ENCODE measurements at places on chromosomes 1 and 21.

- no peak for DNase-seq
Observed at GRCh38 chr1:240148333-240148732, 56.6 kb downstream of the FMN2 start.

GRCh38 chr1:62316135-62316534 lies 3.1 kb downstream of the KANK4 start:
- no peak for DNase-seq

DNA sequence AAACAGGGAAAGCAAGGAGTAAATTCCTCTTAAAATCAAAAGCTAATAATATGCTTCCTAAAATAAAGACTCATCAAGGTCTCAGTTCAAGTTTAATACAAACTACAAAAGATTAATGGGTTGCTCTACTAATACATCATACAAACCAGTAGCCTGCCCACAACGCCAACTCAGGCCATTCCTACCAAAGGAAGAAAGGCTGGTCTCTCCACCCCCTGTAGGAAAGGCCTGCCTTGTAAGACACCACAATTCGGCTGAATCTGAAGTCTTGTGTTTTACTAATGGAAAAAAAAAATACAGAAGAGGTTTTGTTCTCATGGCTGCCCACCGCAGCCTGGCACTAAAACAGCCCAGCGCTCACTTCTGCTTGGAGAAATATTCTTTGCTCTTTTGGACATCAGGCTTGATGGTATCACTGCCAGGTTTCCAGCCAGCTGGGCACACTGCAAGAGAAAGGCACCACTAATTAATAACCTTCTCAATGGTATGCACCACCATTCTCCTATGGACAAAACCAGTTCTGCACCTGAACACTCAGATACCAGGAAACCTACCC lies 10.6 kb downstream of the PRDX1 start:
- no peak for DNase-seq

DNA sequence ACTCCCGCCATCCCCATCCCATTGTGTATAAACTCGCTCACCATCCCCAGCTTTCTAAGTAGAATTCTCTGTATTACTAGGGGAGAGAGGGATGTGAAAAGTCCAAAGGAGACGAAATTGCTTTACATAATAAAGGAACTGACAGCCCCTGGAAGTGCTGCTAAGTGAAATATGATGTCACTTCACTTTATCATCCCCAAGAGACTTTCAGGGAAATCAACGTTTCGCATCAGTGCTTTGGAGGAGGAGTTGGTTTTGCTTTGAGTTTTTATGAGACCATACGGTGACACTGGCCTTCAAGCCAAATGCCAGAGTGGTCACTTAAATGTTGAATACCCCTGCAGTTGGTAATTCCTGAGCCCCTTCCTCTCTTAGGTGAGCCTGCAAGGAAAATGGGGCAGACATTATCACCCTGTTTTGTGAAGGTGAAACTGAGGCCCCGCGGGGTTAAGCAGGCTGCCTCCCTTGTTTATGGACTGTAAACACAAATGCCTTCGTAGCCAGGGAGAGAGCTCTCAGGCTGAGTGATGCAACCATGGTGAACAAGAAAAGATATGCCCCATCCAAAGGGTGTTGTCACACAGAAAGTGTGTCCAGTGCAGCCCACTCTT lies 58.4 kb upstream of the KAZN start:
- DNase-seq, result no peak
